Stimulated activated CD4-positive, alpha-beta T cell treated with anti-CD3 and anti-CD28 coated beads, Interleukin-2, amount 100 ng/mL, for 48 hours (primary cell): ENCODE measurements at places on chromosomes 3 and 15.

DNA sequence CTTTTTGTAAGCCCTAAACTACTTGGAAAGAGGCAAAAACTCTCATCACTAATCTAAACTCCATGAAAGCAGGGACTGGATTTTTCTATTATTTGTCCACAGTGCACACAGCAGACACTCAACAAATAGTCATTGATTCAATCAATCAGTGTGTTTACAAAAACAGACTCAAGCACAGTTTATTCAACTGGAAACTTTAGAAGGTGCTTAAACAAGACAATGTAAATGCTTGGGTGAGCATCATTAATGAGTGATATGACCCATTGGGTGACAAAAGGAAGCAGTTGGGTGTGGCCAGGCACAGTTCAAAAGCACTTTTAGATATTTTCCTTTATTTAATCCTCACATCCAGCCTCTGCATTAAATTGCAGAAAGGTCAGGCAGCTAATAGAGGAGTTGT is 32.0 kb upstream of the PPP4R2 start:
- DNase-seq: no peak

GRCh38 chr3:133440652-133441051 is 40.8 kb downstream of the BFSP2 start:
- no peak for DNase-seq

- no peak for DNase-seq
These were observed 207.2 kb downstream of the RYR3 start for GRCh38 chr15:33517944-33518343.

GRCh38 chr15:31478702-31479221 is 152.1 kb downstream of the KLF13 start:
- DNase-seq: no peak

DNA sequence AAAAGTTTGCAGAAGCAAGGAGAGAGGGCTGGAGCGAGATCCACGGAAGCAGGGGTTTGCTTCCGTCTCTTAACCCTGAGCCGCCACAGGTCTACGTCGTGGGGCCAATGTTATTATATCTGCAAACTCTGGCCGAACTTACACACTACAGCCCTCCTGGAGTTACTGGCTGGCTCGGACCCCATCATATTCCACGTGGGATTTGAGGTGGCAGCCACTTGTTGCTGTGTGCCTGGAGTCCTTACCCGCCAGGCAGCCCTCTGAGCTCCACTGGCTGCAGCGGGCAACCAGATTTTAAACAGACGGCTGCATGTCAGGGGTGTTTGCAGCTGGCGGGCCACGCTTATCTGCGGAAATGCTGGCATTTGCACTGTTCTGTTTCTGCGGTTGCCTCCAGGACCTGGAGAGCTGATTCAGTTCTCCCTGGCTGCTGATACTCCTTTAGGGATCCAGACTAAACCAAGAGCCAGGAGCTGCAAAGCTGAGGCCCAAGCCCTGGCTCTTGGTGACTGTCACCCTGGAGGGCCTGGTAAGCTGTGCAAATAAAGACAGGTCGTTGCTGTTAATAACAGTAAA is 34.7 kb downstream of the TM2D3 start:
- no peak for DNase-seq

DNA sequence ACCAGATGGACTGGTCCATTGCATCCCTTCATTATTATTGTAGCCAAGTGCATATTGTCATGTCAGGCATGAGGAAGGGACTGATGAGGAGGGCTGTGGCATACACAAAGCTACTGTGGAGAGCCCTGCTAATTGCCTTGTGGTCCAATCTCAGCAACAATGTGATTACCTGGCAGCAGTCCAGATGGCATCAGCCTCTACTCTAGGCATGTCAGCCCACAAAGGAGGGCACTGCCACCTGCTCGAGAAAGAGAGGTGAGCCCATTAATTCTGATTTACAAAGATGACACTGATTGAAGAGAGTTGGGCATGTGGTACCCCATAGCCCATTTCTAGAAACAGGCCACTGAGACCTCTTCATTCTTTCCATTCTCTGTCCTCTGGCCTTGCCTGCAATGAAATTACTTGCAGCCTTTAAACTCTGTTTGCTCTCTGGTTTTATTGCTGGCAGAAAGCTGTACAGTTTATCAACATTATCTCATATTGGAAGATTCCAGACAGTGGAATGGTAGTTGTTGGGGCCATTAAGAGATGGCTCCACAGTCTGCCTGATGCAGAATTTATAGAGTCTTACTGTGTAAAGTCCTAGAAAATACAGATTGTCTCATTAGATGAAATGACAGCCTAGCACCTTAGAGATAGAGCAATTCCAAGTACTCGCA is 307.7 kb downstream of the ARPP21 start:
- no peak for DNase-seq

- DNase-seq: no peak
These were observed 272.5 kb downstream of the ZBTB20 start for GRCh38 chr3:114874522-114874971.

- DNase-seq: no peak
These were observed 24.0 kb upstream of the HGD start for GRCh38 chr3:120705884-120706582.

GRCh38 chr3:98657457-98657856 is 64.0 kb upstream of the CPOX start:
- DNase-seq: peak; percentile 26

- DNase-seq: no peak
These were observed 66.5 kb upstream of the PYGO1 start for GRCh38 chr15:55654561-55655031.

GRCh38 chr3:54862526-54862925 is 65.3 kb downstream of the LRTM1 start:
- no peak for DNase-seq

DNA sequence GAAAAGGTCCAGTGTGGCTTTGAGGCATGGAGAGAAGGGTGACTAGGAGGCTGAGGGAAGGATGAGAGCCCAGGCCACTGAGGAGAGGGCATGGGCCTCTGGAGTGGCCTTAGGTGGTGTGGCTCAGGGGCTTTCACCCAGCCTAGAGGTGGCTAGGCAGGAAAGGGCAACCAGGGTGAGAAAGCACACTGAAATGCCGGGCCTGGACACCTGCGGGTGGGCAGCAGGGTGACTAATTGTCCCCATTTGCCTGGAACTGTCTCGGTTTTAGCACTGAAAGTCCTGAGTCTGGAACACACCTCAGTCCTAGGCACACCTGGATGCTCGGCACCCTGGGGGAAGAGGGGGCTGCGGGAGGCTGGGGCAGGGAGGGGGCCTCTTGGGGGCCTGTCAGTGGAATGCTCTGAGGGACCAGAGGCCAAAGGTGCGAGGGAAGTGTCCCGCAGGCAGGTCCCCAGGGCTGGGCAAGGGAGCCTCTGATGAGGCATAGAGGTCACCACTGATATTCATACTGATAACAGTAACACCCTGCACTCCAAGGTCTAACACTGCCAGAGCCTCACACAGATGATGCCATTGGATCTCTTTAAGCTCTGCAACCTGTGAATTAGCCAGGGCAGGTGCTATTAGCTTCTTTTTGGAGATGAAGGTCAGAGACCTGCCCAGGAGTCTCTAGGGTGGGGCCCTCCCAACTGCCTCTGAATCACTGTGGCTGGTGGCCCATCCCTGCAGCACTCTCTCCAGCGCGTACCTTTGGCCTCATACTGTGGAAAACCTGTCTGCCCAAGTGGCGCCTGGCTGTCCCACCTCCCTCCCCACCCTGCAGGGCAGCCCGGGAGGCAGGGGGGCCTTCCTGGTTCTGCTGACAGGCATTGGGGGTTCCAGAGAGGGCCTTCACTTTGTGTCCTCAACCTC is 3.0 kb upstream of the PHGR1 start:
- no peak for DNase-seq

GRCh38 chr3:182786564-182787196 is 6.6 kb upstream of the ATP11B start:
- DNase-seq: no peak

GRCh38 chr15:65032801-65033537 is 3.5 kb upstream of the MTFMT start:
- no peak for DNase-seq

DNA sequence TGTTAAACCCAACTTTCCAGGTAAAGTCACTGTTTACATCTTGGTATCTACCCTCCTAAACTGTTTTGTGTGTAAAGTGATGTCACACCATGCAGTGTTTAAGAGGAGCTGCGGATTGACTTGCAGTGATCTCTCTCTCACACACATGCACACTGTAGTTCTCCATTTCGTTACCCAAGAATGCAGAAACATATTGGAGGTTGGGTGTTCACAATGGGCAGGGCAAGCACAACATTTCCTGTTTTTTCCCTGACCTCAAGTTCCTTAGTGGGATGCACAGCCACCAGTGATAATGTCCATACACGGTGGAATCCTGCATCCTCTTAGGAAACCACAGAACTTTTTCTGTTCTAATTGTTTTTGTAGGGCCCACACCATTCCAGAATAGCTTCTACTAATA is 85.3 kb upstream of the CFAP20DC start:
- DNase-seq: no peak

- DNase-seq: no peak
These were observed 448.7 kb downstream of the LPP start for GRCh38 chr3:188602620-188603019.

DNA sequence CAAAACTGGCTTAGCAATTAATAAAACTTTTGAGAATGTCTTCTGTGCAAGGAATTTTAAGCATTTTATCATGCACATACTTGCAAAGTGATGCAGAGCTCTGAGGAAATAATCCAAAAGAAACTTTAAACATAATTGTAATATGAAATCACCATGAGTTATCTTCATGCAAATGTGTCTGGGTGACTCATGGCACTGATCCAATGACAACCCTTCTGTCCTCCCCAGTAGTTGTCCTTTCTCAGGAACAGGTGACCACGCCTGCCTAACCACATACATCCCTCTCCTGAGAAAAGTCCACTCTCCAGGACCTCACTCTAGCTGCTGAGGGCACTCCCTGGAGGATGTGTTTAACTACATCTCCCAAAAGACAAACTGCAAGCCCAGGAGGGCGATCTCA is 530.6 kb upstream of the IL12A start:
- DNase-seq: no peak

- DNase-seq: no peak
These were observed 10.4 kb upstream of the MNS1 start for GRCh38 chr15:56475351-56475750.

DNA sequence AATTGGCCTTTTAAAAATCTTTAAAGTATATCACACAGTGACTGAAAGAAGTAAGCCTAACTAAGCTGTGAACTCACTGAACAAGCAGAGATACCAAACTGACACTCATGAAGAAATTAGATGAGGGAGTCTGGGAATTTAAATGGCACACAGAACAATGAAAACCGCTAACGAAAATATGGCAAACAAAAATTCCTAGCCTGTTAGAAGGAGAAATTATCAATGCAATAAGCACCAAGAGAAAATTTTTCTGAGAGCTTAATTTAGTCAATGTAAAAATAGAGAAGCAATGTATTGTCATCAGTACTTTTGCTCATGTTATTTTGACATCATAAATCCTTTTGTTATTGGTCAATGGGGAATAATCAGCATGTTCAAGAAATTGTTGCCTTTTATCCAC is 291.1 kb upstream of the PDZRN3 start:
- no peak for DNase-seq

DNA sequence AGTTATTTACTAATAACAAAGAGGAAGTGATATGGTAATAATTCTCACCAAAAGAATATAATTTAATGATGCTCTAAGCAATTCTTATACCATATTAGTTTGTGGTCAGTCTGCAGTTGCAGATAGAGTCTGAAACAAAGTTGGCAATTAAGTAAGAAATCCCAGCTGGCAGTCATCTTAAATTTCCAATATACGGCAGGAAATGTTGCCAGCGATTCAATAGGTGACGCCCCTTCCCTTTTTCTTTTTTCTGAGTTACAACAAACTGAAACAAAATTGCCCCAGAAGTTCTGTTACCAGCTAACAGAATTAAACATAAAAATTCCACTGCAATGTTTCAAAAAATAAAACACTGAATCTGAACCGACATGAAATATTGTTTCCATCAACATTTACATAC is 26.7 kb downstream of the LRRFIP2 start:
- DNase-seq: no peak

DNA sequence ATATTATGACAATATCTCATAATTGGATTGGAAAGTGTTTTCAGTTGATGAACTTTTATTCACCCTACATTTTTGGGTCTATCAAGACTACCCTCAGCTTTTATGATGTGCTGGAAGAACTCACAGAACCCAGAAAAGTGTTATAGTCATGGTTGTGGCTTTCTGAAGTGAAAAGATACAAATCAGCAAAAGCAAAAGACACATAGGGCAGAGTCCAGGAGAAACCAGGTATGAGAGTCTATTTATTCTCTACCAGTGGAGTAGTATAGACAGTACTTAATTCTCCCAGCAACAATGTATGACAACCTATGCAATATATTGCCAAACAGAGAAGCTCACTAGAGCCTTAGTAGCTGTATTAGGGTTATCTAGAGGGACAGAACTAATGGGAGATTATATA is 280.4 kb upstream of the TTC14 start:
- no peak for DNase-seq

DNA sequence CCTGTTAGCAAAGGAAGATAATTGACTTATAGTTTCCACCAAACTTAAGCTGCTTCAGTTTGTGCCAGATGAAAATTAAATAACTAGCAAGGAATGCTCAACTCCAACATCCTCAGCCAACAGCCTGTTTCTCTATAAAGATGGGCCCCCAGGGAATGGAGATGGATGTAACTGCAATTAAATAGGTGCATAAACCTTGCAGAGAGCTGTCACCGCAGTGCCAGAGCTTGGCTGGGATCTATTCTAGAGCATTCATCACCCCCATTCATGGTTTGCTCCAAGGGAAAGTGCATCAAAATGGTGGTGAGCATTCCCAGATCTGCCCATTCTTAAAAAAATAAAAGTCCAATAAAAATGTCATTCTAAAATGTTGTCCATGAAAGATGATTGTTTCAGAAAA is 19.7 kb upstream of the RORA start:
- no peak for DNase-seq

DNA sequence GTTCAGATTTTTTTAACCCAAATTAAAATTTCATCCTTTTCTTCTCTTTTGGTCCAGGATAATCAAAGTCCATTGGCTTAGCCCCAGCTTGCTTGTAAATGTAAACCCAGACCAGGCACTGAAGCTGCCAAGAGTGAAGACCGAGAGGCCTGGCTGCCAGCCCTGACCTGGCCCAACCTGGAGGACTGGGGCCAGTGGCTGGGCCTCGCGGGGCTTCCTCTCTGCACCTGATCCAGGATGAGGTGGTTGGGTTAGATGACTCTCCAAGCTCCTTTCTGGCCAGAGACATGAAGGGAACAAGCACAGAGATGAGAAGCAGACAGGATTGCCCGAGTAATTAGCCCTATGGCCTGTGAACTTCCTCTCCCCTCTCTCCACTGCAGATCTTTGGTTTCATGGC is 50.6 kb downstream of the CMTM6 start:
- no peak for DNase-seq

- DNase-seq: no peak
These were observed 40.8 kb downstream of the CLDN1 start for GRCh38 chr3:190281308-190282051.

- no peak for DNase-seq
These were observed 65.8 kb upstream of the CADPS start for GRCh38 chr3:62940771-62941563.

- no peak for DNase-seq
These were observed 44.8 kb downstream of the HCN4 start for GRCh38 chr15:73323956-73324355.

GRCh38 chr15:58530056-58530590 is 98.3 kb downstream of the LIPC start:
- DNase-seq: no peak
